ENCODE measurements at places on chromosomes 7 and 10. TPM values are rescaled to one million over a fixed set of nuclear protein-coding genes. Genes with fewer than 3 reads are reported as not detected.

GRCh38 chr7:42084263-42084662 lies 152.7 kb downstream of the GLI3 start:
- peaks cover 9% of the 10 kb centered on the region for H3K4me1 ChIP-seq
- no peaks in the 10 kb centered on the region for H3K36me3 ChIP-seq
- H3K4me3 ChIP-seq, result no peak overlapping the region
- DNase-seq, result no peak
- H3K27me3 ChIP-seq, result no peaks in the 10 kb centered on the region
- no peak overlapping the region for H3K27ac ChIP-seq

ZNF248 gene
- total RNA-seq, result 14.3 TPM

DNA sequence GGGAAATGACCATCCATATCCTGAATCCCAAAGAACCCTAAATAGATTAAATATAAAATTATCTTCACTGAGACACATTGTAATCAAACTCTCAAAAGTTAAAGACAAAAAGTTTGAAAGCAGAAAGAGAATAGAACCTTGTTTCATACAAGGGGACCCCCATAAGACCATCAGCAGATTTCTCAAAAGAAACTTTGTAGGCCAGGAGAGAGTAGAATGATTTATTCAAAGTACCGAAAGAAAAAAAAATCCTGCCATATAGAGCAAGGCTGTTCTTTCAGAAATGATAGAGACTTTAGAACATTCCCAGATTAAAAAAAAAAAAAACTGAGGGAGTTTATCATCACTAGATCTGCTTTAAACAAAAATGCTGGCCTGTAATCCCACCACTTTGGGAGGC lies 34.8 kb upstream of the KLF14 start:
- H3K27me3 ChIP-seq, result no peaks in the 10 kb centered on the region
- no peaks in the 10 kb centered on the region for H3K36me3 ChIP-seq
- no peak overlapping the region for H3K27ac ChIP-seq

DNA sequence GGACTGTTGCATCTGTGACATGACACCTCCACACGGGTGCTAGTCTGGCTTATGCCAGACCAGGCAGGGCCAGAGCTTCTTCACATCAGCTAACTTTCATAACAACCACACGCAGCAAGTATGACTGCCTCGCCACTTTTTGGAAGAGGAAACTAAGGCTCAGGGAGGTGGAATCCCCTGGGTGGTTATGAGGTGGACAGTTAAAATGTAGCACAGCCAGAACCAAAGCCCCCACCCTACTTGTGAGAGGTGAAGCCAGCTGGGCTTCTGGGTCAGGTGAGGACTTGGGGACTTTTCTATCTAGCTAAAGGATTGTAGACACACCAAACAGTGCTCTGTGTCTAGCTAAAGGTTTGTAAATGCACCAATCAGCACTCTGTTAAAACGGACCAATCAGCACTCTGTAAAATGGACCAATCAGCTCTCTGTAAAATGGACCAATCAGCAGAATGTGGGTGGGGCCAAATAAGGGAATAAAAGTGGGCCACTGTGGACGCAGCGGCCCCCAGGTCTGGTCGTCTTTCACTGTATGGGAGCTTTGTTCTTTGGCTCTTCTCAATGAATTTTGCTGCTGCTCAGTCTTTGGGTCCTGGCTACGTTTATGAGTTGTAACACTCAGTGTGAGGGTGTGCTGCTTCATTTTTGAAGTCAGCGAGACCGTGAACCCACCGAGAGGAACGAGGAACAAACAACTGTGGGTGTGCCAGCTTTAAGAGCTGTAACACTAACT lies 171.0 kb downstream of the PTPN20 start:
- no peak overlapping the region for H3K27ac ChIP-seq
- DNase-seq, result no peak
- H3K4me1 ChIP-seq, result no peaks in the 10 kb centered on the region
- no peaks in the 10 kb centered on the region for H3K36me3 ChIP-seq

GRCh38 chr10:49458869-49459268 lies 63.0 kb upstream of the DRGX start:
- no peak overlapping the region for H3K27ac ChIP-seq
- no peaks in the 10 kb centered on the region for H3K27me3 ChIP-seq
- DNase-seq, result no peak
- no peaks in the 10 kb centered on the region for H3K4me1 ChIP-seq

DNA sequence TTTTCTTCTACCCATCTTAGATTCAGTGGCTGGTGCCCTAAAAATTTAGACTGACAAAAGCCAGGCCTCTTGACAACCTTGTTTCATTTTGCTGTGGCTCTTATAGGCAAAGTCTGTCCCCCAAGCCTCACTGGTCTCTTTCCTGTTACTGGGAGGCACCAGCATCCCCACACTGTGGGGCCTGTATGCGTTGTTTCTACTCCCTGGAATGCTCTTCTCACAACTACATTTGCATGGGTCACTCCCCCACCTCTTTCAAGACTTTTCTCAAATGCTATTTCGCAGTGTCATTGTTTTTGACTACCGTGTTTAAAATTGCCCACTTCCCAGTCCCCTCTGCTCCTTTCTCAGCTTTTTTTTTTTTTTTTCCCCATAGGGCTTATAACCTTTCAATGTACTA lies 108.7 kb upstream of the DGKB start:
- H3K4me3 ChIP-seq, result no peak overlapping the region
- no peak overlapping the region for H3K27ac ChIP-seq
- DNase-seq, result no peak
- H3K4me1 ChIP-seq, result no peaks in the 10 kb centered on the region
- H3K27me3 ChIP-seq, result no peaks in the 10 kb centered on the region
- no peaks in the 10 kb centered on the region for H3K36me3 ChIP-seq

- H3K36me3 ChIP-seq, result no peaks in the 10 kb centered on the region
- no peak overlapping the region for H3K27ac ChIP-seq
- no peak for DNase-seq
- no peaks in the 10 kb centered on the region for H3K27me3 ChIP-seq
- no peaks in the 10 kb centered on the region for H3K4me1 ChIP-seq
- H3K4me3 ChIP-seq, result no peak overlapping the region
Measured at GRCh38 chr7:52168085-52168484, 851.5 kb upstream of the COBL start.

GRCh38 chr10:71878327-71879034 lies 27.4 kb upstream of the PSAP start:
- peaks cover 6% of the 10 kb centered on the region for H3K4me1 ChIP-seq
- H3K27ac ChIP-seq, result no peak overlapping the region
